Upper lobe of left lung (tissue), 6 donors: ENCODE measurements at places on chromosomes 2 and 18. TPM values are rescaled to one million over a fixed set of nuclear protein-coding genes. Genes with fewer than 3 reads are reported as not detected.
A peak's percentile ranks its signal among the peaks of the same experiment; 100 is the strongest.

DNA sequence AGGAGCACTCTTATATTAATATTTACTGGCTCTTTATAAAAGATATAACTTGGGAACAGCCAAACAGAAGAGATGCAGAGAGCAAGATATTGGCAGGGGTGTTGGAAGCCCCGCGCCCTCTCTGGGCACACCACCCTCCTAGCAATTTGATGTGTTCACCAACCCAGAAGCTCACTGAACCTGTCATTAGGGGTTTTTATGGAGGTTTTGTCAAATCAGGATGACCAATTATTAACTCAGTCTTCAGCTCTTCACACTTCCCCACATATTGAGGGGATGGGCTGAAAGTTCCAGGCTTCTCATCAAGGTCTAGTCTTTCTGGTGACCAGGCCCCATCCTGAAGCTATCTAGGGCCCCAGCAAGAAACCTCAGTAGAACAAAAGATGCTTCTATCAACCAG, 10.9 kb upstream of the INO80D start:
- no peak for DNase-seq
- H3K27ac ChIP-seq = no peak overlapping the region
- no peaks in the 10 kb centered on the region for H3K27me3 ChIP-seq
- no peak overlapping the region for H3K4me3 ChIP-seq
- no peaks in the 10 kb centered on the region for H3K4me1 ChIP-seq
- no peaks in the 10 kb centered on the region for H3K36me3 ChIP-seq

DNA sequence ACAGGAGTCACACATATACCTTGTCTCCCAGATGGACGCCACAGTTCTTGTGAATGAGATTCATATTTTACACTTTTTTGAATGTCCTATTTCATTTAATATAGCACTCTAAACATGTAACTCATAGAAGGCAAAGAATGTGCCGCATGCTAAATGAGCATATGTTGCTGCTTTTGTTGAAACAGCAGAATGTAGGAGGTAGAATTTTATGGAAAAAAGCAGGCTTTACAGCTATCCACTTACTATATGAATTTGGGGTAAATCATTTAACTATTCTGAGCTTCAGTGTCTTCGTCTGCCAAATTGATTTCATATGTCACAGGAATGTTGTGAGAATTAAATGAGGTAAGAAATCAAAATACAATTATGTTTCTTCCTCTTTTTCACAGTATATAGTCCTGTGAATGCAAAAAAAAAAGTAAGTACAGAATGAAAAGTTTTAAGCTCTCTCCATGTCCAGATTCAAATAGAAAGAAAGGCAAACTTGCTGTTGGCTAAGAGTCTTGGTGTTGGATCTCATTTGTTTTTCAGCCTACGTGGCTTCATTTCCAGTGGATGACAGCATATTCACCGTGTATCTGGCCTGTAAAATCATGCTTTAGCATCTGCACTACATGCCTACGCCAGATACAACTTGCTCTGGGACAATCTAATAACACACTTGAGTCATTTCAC, 154.7 kb upstream of the CNTNAP5 start:
- no peaks in the 10 kb centered on the region for H3K36me3 ChIP-seq
- H3K4me1 ChIP-seq = no peaks in the 10 kb centered on the region
- DNase-seq = no peak

GRCh38 chr2:85237849-85238565, 89.8 kb downstream of the TGOLN2 start:
- no peaks in the 10 kb centered on the region for H3K27me3 ChIP-seq
- peak; percentile 49 for DNase-seq
- peaks cover 5% of the 10 kb centered on the region for H3K4me1 ChIP-seq
- H3K27ac ChIP-seq = no peak overlapping the region
- no peak overlapping the region for H3K4me3 ChIP-seq

The MATN3 gene
- 17.3 TPM for total RNA-seq

- no peaks in the 10 kb centered on the region for H3K36me3 ChIP-seq
- peak overlapping the region; percentile 100 for H3K27ac ChIP-seq
- H3K4me1 ChIP-seq = peaks cover 30% of the 10 kb centered on the region
Measured at GRCh38 chr2:148643421-148643820, 1.1 kb upstream of the EPC2 start.

DNA sequence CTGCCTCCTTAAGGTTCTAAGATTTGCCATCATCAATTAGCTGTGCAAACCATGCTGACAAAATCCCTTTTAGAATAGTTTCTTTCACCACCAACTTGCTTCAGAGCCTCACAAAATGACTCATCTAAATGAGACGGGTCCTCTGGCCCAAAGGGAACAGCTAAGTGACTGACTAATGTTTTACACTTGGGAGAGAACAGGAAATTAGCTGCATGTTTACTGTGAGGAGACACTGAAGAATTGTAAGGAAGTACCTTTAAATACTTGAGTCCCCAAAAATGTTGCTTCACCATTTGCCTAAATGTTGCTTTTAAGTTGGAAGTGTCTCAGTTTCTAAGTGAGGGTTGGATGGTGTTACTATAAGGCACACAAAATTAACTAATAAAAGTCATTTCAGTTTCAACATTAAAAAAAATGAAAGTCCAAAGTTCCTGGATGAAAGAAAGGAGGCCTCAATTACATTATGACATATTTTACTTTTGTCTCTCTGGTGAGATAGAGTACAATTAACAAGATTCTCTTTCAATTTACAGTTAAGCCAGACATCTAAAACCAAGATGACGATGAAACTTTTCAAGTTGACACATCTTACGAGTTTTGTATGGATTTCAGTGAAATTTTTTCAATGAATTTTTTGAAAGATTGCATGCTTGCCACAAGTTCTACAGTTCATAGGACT, 229.1 kb upstream of the FN1 start:
- H3K4me3 ChIP-seq = no peak overlapping the region
- no peaks in the 10 kb centered on the region for H3K36me3 ChIP-seq
- H3K27ac ChIP-seq = no peak overlapping the region
- no peaks in the 10 kb centered on the region for H3K27me3 ChIP-seq
- no peaks in the 10 kb centered on the region for H3K4me1 ChIP-seq

DNA sequence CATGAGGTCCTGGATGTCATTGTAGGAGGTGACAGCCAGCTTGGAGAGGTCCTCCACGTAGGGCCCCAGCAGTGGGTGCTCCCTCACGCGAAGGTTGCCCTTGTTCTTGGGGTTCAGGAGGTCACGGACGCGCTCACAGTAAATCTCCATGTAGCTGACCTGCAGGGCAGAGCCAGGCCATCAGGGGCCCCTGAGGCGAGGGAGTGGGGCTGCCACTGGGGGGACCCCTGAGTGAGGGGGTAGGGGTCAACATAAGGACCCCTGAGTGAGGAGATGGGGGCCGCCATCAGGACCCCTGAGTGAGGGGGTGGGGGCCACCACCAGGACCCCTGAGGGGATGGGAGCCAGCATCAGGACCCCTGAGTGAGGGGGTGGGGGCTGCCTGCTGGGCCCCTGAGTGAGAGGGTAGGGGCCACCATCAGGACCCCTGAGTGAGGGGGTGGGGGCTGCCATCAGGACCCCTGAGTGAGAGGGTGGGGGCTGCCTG, 33.6 kb downstream of the KIF1A start:
- H3K36me3 ChIP-seq = no peaks in the 10 kb centered on the region
- no peaks in the 10 kb centered on the region for H3K4me1 ChIP-seq
- no peak for DNase-seq

DNA sequence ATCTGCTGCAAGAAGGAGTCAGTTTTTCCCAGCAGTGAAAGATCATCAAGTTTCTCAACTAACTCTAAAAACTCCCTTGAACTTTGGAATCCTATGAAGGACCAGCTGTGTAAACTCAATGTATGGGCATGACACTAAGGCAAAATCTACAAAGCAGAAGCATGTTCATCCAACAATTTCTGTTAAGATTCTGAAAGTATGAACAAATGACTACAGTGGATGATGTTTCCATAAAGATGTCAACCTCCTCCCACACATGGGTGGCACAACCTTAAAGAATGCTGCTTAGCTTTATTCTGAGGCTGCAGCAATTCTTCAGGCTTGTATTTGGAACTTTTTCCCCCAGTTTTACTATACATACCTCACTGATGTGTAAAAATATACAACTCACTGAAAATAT, 47.2 kb downstream of the WDR33 start:
- H3K4me3 ChIP-seq = no peak overlapping the region
- H3K36me3 ChIP-seq = peaks cover 54% of the 10 kb centered on the region
- DNase-seq = no peak

The SERPINB5 gene
- total RNA-seq = not detected

GRCh38 chr2:45946023-45946422, 294.5 kb downstream of the PRKCE start:
- H3K36me3 ChIP-seq = no peaks in the 10 kb centered on the region
- no peaks in the 10 kb centered on the region for H3K27me3 ChIP-seq
- H3K4me3 ChIP-seq = no peak overlapping the region
- H3K4me1 ChIP-seq = peaks cover 24% of the 10 kb centered on the region
- DNase-seq = no peak

DNA sequence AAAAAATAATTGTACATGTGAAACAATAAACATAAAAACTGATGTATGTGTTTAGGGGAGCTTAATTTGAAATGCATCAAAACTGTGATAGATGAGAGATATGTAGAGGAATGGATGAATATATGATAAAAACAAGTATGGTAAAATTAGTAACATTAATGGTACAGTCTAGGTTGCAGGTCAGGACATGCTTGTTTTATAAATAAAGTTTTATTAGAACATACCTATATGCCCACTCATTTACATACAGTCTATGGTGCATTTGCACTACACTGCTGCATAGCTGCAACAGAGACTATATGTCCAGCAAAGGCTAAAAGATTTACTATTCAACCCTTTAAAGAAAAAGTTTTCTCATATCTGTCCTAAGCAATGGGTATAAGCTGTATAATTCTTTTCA, 236.6 kb upstream of the CCDC68 start:
- H3K27ac ChIP-seq = no peak overlapping the region
- H3K4me3 ChIP-seq = no peak overlapping the region
- DNase-seq = no peak
- H3K27me3 ChIP-seq = no peaks in the 10 kb centered on the region

The RNF125 gene
- total RNA-seq = 5.6 TPM

GRCh38 chr2:220583725-220584124, 956.3 kb downstream of the SLC4A3 start:
- no peaks in the 10 kb centered on the region for H3K4me1 ChIP-seq
- no peak overlapping the region for H3K27ac ChIP-seq
- no peaks in the 10 kb centered on the region for H3K36me3 ChIP-seq
- H3K27me3 ChIP-seq = no peaks in the 10 kb centered on the region
- no peak overlapping the region for H3K4me3 ChIP-seq

DNA sequence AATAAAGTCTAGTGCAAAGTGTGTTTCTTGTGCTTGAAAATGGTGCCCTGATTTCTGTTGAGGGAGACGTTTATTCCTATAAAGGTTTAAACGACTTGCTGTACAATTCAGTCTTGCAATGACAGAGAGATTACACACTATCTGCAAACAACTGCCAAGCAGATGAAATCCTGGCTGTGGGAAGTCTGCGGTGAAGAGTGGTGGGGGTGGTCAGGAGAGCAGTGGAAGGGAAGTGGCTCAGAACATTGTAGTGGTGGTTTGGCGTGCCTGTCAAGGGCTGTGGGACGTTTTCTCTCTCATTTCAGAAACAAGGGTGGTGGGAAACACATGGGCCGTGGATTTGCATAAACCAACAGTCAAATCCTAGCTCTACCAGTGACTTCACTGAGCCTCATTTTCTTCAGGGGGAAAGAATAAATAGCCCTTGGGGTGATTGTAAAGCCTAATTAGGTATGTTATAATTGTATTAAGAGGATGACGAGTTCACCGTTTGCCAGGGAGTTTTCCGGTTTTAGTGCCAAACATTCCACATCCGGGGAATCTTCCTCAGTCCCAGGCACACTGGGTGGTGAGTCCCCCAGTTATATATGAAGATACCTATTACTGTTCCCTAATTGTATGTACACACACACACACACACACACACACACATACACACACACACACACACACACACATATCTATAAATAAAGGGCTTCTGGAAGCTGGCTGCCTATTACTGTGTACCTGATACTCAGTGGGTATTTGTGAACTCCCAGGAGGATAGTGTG, 115.0 kb downstream of the SPTBN1 start:
- H3K36me3 ChIP-seq = no peaks in the 10 kb centered on the region
- H3K4me1 ChIP-seq = peaks cover 83% of the 10 kb centered on the region
- H3K4me3 ChIP-seq = no peak overlapping the region
- no peaks in the 10 kb centered on the region for H3K27me3 ChIP-seq

- no peak overlapping the region for H3K4me3 ChIP-seq
- DNase-seq = no peak
- H3K4me1 ChIP-seq = no peaks in the 10 kb centered on the region
- H3K27me3 ChIP-seq = no peaks in the 10 kb centered on the region
Measured at GRCh38 chr2:170335351-170335750, 157.4 kb downstream of the MYO3B start.

- DNase-seq = no peak
- no peak overlapping the region for H3K27ac ChIP-seq
- H3K36me3 ChIP-seq = no peaks in the 10 kb centered on the region
- no peak overlapping the region for H3K4me3 ChIP-seq
Measured at GRCh38 chr2:183034806-183035205, 3.5 kb downstream of the NCKAP1 start.

DNA sequence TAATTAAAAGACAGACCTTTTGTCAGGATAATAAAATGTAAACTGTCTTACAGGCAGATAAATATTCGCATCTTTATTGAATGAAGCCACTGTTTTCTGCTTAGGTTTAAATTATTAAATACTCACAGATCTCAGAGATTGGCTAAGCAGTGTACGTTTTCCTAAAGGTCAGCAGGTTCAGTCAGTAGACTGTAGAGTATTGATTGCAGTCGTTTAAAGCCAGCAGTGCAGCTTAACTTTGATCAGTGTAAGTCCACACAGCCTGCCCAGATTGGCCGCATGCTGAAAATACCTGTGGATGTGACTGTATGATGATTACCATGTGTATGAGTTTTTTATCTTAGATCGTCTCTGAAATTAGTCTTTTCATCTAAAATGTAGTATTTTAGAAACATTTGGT, 42.3 kb downstream of the ATP9B start:
- H3K36me3 ChIP-seq = no peaks in the 10 kb centered on the region
- no peak for DNase-seq
- H3K27me3 ChIP-seq = no peaks in the 10 kb centered on the region
- no peak overlapping the region for H3K4me3 ChIP-seq
- no peak overlapping the region for H3K27ac ChIP-seq

The C2orf92 gene
- total RNA-seq = 45.1 TPM

- no peak for DNase-seq
- no peak overlapping the region for H3K27ac ChIP-seq
Measured at GRCh38 chr18:24200494-24201290, 61.8 kb downstream of the CABYR start.

The AGXT gene
- total RNA-seq = not detected

The SERPINB12 gene
- not detected for total RNA-seq

DNA sequence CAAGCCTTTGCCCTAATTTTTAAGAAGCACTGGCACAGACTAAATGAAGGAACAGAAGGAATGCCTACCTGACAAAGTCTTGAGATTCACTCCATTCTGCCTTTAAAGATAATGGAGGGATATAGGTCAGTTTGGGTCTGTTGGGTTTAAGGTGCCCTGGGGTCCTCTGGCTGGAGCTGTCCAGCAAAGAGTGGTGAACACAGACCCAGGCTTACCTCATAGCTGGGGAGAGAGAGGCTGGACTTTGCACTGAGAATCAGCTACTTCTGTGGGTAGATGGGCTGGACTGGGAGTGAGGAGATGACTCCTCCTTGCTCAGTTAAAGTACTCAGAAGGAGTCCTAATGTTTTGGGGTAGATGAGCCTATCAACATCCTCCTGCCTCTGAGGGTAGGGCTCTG, 64.4 kb upstream of the CXCR4 start:
- H3K4me1 ChIP-seq = no peaks in the 10 kb centered on the region
- no peaks in the 10 kb centered on the region for H3K27me3 ChIP-seq
- no peak overlapping the region for H3K4me3 ChIP-seq
- DNase-seq = no peak

- H3K4me1 ChIP-seq = no peaks in the 10 kb centered on the region
- no peak overlapping the region for H3K27ac ChIP-seq
- no peak for DNase-seq
- H3K4me3 ChIP-seq = no peak overlapping the region
Measured at GRCh38 chr2:23721454-23721826, 205.5 kb downstream of the ATAD2B start.
